ENCODE measurements at places on chromosomes 7 and 10.

- no peak for DNase-seq
- H3K4me3 ChIP-seq, result no peak overlapping the region
- no peaks in the 10 kb centered on the region for H3K4me1 ChIP-seq
- H3K27me3 ChIP-seq, result no peaks in the 10 kb centered on the region
- H3K36me3 ChIP-seq, result no peaks in the 10 kb centered on the region
These were observed 271.5 kb upstream of the ZWINT start for GRCh38 chr10:56632537-56632936.

- no peaks in the 10 kb centered on the region for H3K36me3 ChIP-seq
- DNase-seq, result peak; percentile 55
- H3K4me3 ChIP-seq, result peak overlapping the region; percentile 89
- no peak overlapping the region for H3K27ac ChIP-seq
- H3K4me1 ChIP-seq, result peaks cover 28% of the 10 kb centered on the region
- peaks cover 48% of the 10 kb centered on the region for H3K27me3 ChIP-seq
These were observed 3.4 kb upstream of the ZNF503 start for GRCh38 chr10:75404815-75405597.

GRCh38 chr10:62626817-62627216 is 177.7 kb upstream of the ADO start:
- no peaks in the 10 kb centered on the region for H3K27me3 ChIP-seq
- peaks cover 12% of the 10 kb centered on the region for H3K4me1 ChIP-seq
- H3K4me3 ChIP-seq, result no peak overlapping the region
- H3K27ac ChIP-seq, result no peak overlapping the region
- DNase-seq, result peak; percentile 46

DNA sequence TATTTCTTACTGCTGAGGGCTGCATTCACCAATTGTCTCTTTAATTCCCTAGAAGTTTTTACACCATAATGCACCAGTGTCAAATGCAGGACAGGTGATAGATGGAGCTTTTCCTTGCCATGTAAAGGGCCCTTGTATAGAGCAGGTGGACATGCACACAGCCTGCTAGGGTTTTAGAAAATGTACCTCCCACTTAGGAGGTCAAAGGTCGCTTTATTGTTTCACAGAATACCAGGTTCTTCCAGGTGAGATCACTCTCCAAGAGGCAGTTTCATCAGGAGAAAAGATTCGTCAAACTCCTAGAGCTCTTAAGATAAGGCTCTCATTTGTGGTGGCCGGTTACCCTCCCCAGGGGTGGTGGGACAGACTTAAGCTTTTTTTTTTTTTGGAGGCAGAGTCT is 215.8 kb downstream of the PHTF2 start:
- DNase-seq, result no peak
- no peaks in the 10 kb centered on the region for H3K36me3 ChIP-seq
- H3K4me3 ChIP-seq, result no peak overlapping the region
- no peak overlapping the region for H3K27ac ChIP-seq

GRCh38 chr7:152683297-152683696 is 7.4 kb upstream of the XRCC2 start:
- H3K27me3 ChIP-seq, result no peaks in the 10 kb centered on the region
- no peaks in the 10 kb centered on the region for H3K4me1 ChIP-seq
- no peak overlapping the region for H3K27ac ChIP-seq
- no peak overlapping the region for H3K4me3 ChIP-seq
- no peak for DNase-seq

GRCh38 chr10:116073001-116073400 is 200.0 kb downstream of the GFRA1 start:
- no peak overlapping the region for H3K4me3 ChIP-seq
- DNase-seq, result no peak
- no peak overlapping the region for H3K27ac ChIP-seq
- H3K36me3 ChIP-seq, result no peaks in the 10 kb centered on the region
- H3K4me1 ChIP-seq, result no peaks in the 10 kb centered on the region
- no peaks in the 10 kb centered on the region for H3K27me3 ChIP-seq

DNA sequence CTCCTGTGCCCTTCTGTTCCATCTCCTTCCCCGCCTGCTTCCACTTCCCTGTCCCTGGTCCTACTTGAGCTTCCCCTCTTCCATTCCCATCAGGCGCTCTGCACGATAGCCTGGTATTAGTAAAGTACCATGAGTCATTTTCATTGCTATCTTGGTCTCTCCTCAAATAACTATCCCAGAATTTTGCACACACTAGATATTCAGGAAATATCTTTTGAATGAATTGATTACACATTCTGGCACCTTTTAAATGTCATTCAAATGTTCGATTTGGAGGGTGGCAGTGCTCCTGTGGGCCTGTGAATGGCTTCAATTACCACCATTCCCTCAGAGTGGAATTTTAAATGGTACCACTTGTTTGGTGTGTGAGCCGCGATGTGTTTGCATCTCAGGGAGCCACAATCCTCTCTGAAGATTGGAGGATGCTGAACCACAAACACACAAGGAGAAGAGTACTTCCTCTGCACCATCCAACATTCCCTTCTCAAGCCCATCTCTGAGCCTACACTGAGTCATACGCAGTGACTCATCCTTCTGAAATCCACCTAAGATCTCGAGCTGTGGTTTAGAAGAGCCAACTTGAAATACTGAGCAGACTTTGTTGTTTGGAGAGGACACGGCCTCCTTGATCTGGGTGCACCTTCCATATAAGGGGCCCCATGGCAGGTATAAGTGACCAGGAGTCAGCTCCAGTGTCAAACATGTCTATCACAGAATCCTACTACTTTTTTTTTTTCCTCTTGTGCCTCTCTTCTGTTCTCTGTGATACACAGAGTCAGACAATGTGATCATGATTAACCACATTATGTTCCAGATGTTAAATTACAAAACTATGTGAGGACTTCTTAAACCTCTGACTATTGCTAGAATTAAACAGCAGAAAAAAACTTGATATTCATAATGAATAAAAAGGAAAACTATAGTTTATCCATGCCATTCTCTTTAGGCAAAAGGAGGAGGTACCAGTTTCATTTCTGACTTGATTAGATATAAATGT is 81.9 kb downstream of the BMPER start:
- no peaks in the 10 kb centered on the region for H3K36me3 ChIP-seq
- H3K27me3 ChIP-seq, result no peaks in the 10 kb centered on the region
- H3K4me1 ChIP-seq, result peaks cover 24% of the 10 kb centered on the region
- H3K27ac ChIP-seq, result peak overlapping the region; percentile 89

- H3K4me1 ChIP-seq, result peaks cover 12% of the 10 kb centered on the region
- DNase-seq, result no peak
- peaks cover 6% of the 10 kb centered on the region for H3K27me3 ChIP-seq
- no peak overlapping the region for H3K27ac ChIP-seq
- no peak overlapping the region for H3K4me3 ChIP-seq
- H3K36me3 ChIP-seq, result no peaks in the 10 kb centered on the region
These were observed 250.9 kb downstream of the SNX13 start for GRCh38 chr7:17689361-17689902.

Measured in astrocyte (in vitro differentiated cells and primary cell).